ENCODE measurements at places on chromosomes 4 and X.

GRCh38 chr4:38237139-38237538 lies 276.9 kb downstream of the PTTG2 start:
- DNase-seq = no peak

DNA sequence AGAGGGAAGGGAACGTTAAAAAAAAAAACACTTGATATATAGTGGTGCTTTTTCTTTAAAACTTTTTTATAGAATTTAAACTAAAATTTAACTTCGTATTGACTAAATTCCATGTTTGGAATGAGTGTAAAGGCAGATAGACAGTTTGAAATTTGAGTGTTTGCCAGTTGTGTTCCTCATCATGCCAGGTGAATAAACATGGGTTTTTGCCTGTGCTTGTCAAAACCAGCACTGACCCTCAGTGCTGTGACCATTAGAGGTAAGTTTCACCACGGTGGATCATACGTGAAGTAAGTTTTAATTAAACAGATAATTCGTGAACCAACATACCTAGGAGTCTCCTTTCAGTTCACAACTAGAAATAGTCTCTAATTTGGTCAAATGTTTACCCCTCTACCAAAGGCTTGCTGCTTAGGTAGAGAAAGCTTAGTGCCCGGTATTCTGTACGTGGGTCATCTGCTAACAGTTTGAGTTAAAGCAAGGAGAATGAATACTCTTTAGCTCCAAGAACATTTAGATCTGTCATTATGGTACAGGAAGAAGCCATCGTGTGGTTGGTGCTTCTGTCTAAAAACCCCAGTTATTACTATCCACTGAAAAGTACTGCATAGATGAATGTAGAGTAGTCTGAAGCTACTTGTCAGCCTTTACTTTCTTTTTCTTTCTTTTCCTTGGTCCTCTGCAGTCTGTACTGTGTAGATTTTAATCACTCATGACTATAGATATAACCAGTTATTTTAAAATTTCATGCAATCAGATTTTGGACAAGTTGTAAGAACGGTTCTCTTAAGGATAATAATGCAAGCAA lies 32.7 kb downstream of the KIAA0232 start:
- DNase-seq = no peak

- DNase-seq = no peak
Measured at GRCh38 chr4:102321260-102321995, 23.9 kb downstream of the SLC39A8 start.

DNA sequence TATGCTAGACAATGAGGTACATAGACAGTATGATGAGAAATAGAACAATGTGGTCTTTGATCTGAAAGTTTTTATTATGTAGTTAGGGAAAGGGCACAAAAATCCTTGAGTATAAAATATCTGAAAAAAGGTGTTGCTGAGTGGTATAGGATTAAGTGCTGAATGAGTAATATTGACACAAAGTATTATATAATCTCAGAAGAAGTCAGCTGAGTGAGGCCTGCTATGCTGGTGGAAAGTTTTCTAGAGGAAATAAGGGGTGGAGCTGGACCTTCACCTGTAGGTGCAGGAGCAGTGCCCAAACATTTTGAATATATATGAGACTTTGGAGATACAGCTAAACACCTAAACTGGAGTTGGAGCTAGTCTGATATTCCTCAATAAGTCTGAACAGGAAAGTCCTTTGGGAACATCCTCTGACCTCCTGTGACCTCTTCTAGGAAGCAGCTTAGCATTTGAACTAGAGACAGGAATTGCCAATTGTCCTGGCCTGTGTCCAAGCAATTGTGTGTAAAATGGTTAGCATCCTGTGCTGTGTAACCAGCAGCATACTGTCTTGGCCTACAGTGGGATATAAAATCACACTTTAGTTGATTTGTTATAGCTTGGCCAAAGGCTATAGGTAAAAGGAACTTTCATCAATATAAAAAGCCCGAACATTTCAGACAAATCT lies 285.3 kb downstream of the ANKRD50 start:
- no peak for DNase-seq
